Pancreas (tissue), 10 donors: ENCODE measurements at places on chromosomes 5 and 9. TPM values are rescaled to one million over a fixed set of nuclear protein-coding genes. Genes with fewer than 3 reads are reported as not detected.

Gene BSPRY
- polyA plus RNA-seq, result 12.5 TPM

Gene ADCY2
- 0.52 TPM for polyA plus RNA-seq

Gene SHOC1
- not detected for polyA plus RNA-seq

Gene FOXD4L3
- 0.05 TPM for polyA plus RNA-seq

Gene CCDC183
- polyA plus RNA-seq, result 10.7 TPM

Gene SNX2
- 11.4 TPM for polyA plus RNA-seq

Gene LCN12
- 16.5 TPM for polyA plus RNA-seq

Gene DROSHA
- polyA plus RNA-seq, result 33.6 TPM

Gene APBA1
- polyA plus RNA-seq, result 1.6 TPM

Gene LCN1
- polyA plus RNA-seq, result not detected

Gene FCN2
- polyA plus RNA-seq, result not detected

Gene LPAR1
- 4.3 TPM for polyA plus RNA-seq

Gene SH3TC2
- polyA plus RNA-seq, result 0.31 TPM

Gene LCN10
- polyA plus RNA-seq, result 12.4 TPM

Gene TLX3
- not detected for polyA plus RNA-seq

Gene TNC
- 1.2 TPM for polyA plus RNA-seq

Gene CDKN2A
- polyA plus RNA-seq, result 4.3 TPM

Gene MTREX
- 15.3 TPM for polyA plus RNA-seq

Gene GABRB2
- 0.07 TPM for polyA plus RNA-seq

Gene OLFM1
- polyA plus RNA-seq, result 14.1 TPM

Gene NPR3
- polyA plus RNA-seq, result 0.77 TPM

Gene STC2
- polyA plus RNA-seq, result 6.1 TPM

Gene QRFP
- polyA plus RNA-seq, result not detected

Gene CER1
- 0.12 TPM for polyA plus RNA-seq

Gene ADAMTS6
- polyA plus RNA-seq, result 0.19 TPM

Gene CCNJL
- 0.08 TPM for polyA plus RNA-seq

Gene SLC45A2
- 0.08 TPM for polyA plus RNA-seq

Gene SV2C
- polyA plus RNA-seq, result 0.14 TPM

Gene ABO
- polyA plus RNA-seq, result 9.3 TPM

Gene EPB41L4B
- polyA plus RNA-seq, result 36.8 TPM

Gene CDC25C
- polyA plus RNA-seq, result not detected

Gene RAD17
- polyA plus RNA-seq, result 9.5 TPM

Gene KIF27
- 1.4 TPM for polyA plus RNA-seq

Gene ZDHHC11B
- polyA plus RNA-seq, result 6.6 TPM

Gene PCA3
- 0.07 TPM for polyA plus RNA-seq
